ENCODE measurements at places on chromosomes 6 and 20.

DNA sequence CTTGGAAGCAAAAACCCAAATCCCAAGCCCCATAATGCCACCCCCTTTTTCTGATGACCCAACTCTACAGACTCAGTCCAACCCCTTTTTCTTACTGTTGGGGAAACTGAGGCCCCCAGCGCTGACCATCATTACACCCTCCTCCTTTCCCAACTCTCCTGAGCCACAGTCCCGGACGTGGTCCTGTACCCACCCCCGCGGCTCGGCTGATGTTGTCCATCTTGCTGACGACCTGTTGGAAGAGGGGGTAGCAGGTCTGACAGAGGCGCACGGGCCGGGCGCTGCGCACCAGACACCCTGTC lies 533 bp downstream of the OSTM1 start:
- DNase-seq = no peak

GRCh38 chr6:64672651-64673050 lies 1034.4 kb downstream of the EYS start:
- no peak for DNase-seq

GRCh38 chr20:33296206-33296605 lies 13.2 kb downstream of the BPIFB1 start:
- DNase-seq = no peak

DNA sequence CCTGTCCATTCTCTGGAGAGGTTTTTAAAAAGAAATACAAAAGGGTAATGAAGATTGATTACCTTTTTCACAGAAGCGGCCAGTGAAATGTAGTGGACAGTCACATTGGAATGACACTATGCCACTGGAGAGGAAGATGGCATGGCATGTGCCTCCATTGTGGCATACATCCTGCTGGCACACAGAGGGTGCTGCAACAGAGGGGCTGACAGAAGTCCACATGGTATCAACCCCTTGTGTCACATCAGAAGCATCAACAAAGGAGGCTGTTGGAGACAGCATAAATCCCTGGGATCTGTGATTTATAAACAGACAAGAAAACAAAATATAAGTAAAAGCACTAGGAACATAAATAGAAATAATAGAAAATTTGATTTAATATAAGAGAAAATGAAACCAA lies 594.9 kb downstream of the PHF3 start:
- no peak for DNase-seq

DNA sequence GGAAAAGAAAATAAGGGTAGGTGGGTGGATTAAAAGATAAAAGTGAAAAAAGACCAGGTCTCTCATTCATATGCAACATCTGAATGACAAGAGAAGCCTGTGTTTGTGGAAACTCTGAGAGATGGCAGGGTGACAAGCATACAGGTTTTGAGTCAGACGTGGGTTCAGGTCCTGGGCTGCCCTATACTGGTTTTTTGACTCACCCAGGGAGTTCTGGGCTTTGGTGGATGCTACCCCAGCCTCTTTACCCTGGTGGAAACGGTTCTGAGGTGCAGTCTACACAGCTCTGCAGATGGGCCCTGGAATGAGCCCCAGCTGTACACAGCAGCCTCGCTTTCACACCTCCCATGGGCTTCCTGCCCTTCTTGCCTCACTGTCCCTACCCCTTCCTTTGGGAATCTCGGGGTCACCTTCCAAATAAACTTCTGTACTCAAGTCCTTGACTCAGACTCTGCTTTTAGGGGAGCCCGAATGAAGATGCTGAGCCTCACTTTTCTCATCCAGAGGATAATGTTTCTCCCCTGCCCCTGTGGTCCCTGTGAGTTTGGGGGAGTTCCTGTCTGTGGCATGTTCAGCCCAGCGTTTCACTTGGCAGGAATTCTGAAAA lies 77.7 kb upstream of the CLDN20 start:
- DNase-seq = no peak

GRCh38 chr20:54643761-54644160 lies 168.4 kb downstream of the DOK5 start:
- no peak for DNase-seq

GRCh38 chr20:44264287-44264686 lies 17.2 kb downstream of the GDAP1L1 start:
- no peak for DNase-seq

GRCh38 chr20:47917549-47918070 lies 132.3 kb upstream of the SULF2 start:
- DNase-seq = no peak

DNA sequence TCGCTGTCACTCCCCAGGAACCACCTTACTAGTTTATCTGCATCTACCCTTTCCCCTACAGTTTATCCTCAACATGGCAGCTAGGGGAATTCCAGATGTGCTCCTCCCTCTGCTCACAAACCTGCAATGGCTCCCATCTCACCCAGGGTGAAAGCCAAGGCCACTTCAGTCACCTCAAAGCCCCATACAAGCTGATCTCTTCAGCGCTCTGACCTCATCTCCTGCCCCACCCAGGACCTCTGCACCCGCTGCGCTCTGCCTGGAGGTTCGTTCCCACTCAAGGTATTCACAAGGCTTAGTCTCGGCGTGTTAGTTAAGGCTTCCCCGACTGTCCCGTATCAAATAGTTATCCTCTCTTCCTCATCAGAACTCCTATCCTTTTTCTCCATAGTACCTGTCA lies 28.6 kb upstream of the SPDEF start:
- DNase-seq = no peak

- no peak for DNase-seq
Observed at GRCh38 chr6:147204843-147205311, 660 bp downstream of the STXBP5 start.

DNA sequence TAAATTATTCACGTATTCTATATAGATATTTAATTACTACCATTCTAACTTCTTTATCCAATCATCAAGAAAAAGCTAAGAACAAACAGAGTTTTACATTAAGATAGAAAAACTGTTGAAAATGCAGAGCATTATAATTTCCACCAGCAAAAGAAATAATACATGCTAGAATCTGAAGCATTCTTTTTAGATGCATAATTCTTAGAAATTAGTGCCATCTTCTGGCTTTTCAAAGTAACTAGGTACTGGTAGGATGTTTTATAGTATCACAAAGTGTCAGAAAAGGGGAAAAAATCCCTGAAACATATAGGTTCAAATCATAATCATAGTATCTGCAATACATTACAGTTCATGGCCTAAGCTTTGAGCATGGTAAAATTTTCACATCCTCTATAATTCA lies 178.9 kb downstream of the PHF3 start:
- DNase-seq = no peak

DNA sequence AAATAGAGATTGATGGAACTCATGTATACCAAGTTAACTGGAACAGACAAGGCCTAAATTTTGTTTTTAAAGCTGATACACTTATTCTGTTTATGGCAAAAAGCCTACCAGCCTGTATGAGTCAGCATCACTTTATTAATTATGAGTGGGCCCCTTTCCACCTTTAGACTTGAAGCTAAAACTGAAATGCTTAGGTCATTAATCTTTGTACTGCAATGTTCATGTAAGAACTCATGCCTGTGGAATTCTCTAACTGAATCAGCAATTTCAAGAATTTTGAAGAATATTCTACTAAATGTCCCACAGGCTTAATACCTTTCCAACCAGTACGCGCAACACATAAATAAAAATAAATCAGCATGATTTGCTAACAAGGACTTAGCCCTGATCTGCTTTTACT lies 140.2 kb upstream of the PHACTR1 start:
- no peak for DNase-seq

DNA sequence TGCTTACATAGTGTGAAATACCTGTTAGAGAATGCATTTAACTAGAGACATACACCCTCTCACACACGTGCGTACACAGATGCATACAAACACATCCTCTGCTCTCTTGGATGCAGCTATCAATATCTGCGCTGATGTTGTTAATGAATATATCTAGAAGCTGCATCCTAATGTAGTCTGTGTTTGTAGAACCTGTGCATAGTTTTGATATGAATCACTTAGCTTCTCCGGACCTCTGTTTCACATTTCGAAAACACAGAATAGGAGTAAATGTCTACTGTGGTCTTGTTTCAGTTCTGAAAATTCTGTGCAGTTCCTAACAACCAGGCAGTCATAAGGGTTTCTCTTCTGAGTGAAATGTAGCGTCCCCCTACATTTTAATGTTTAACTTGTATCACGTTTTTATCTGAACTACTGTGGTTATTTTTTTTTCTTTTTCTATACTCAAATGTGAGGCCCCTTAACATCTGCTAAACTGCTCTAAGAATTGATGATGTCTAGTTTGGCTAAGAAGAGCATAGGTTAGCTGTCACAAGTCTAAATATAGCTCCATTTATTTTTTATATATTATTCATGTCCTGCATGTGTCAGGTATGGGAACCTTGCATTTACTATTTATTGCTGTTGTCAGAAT lies 254.5 kb downstream of the TMEM242 start:
- DNase-seq = no peak

DNA sequence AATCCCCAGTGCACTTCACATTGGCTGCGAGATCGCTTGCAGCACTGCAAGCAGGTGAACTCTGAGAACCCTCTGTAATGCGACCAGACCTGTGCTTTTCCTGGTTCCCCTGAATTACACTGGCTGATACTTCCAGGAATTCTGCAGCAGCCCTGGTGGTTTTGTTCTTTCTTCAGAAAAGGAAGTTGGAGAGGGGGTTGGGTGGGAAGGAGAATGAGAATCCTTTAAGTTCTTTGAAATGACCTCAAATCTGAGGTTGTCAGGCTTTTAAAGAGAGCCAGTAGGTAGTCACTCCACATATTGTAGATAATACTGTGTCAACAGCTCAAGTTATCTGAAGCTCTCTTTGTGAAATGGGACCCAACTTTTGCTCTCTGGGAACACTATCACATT lies 62.4 kb downstream of the GCNT2 start:
- no peak for DNase-seq

DNA sequence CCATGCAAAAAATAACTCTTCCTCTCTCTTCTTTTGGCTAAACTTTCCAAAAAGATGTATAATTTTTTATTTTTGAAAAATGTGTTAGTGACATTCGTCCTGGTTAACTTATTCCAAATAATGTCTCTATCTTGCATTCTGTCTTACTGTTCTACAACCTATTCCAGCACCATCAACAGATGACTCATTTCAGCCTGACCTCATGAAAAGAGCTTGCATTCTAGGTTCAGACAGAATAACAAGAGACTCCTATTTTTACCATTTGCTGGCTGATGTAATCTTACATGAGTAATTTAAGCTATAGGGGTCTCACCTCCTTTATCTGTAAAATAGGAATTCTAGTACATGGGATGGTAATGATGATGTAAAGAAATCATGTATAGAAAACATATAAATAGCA lies 109.0 kb downstream of the FUT9 start:
- DNase-seq = no peak

DNA sequence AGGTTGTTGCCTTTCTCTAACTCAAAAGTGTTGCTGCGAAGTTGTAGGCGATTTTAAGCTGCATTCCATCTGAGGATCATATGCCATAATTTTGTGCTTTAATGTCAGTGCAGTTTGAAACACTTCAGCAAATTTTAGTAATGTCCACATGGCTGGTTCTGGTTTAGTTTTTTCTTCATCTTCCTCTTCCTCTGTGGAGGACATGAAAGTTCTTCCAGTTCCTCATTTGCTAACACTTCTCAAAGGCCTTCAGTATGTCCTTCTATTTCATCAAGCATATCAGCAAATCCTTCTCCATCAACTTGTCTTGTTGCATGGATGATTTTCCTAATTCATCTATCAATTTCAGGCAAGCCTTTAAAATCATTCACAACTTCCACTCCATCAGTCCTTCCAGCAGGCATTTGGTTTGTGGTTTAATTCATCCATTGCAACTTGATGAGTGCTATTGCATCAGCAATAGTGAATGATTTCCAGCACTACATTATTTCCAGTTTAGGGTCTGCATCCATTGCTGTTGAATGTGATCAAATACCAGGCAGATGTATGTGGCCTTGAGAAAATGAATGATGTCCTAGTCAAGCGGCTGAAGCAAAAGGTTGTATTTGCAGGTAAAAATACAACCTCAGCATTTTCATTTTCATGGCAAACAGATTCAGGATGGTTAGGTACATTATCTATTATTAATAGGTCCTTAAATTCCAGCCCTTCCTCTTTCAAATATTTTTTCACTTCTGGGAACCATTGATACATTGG lies 20.2 kb downstream of the SHLD1 start:
- no peak for DNase-seq

DNA sequence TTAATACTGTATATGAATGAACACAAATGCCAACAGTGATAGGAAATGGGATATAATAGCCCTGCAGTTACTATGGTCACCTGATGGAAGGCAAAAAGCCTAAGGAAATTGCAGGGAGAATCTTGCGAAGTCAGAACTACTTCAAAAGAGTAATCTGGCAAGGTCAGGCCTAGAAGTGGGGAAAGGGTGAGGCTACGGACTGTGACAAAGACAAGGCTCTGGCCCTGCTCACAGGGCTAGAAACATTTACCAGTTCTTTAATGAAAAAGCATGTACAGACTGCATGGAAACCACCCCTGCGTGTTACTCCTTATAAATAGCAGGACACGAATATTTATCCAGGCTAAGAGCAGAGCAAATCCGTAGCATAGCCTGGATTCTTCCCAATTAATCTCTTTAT lies 52.5 kb upstream of the HECA start:
- no peak for DNase-seq

DNA sequence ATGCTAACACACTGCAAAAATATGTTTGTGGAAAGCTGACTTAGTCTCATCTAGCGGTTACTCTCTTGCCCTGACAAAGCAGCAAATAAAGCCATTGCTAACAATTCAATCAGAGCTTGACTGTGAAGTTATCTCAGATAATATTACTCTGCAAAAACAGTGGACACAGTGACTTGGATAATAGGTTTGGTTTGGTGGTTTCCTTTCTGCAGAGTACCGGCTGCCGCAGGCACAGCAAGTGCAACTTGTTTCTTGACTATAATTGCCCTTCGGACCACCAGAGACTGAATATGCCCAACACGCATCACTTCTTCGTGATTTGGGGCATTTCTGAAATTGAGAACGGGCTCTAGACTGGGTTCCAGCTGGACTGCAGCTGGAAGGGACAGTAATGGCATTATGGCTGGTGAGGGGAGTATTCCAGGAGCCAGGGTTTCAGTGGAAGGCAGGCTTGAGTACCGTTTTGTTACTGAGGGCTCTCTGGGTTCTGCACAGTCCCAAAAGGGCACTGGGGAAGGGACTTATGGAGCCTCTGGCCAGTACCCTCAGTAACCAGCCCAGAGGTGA lies 40.0 kb downstream of the DSTN start:
- no peak for DNase-seq
